ENCODE measurements at places on chromosomes 3 and 15. TPM values are rescaled to one million over a fixed set of nuclear protein-coding genes. Genes with fewer than 3 reads are reported as not detected.

The AQP9 gene
- 0.68 TPM for total RNA-seq

The NDUFB5 gene
- total RNA-seq, result 284 TPM

The SMARCC1 gene
- 29.1 TPM for total RNA-seq

- no peak for DNase-seq
Measured at GRCh38 chr3:119490153-119490552, 8.2 kb upstream of the TIMMDC1 start.

The REC114 gene
- 12.1 TPM for total RNA-seq

All from right cardiac atrium (tissue), 5 donors.